ENCODE measurements at places on chromosomes 2 and 18.

DNA sequence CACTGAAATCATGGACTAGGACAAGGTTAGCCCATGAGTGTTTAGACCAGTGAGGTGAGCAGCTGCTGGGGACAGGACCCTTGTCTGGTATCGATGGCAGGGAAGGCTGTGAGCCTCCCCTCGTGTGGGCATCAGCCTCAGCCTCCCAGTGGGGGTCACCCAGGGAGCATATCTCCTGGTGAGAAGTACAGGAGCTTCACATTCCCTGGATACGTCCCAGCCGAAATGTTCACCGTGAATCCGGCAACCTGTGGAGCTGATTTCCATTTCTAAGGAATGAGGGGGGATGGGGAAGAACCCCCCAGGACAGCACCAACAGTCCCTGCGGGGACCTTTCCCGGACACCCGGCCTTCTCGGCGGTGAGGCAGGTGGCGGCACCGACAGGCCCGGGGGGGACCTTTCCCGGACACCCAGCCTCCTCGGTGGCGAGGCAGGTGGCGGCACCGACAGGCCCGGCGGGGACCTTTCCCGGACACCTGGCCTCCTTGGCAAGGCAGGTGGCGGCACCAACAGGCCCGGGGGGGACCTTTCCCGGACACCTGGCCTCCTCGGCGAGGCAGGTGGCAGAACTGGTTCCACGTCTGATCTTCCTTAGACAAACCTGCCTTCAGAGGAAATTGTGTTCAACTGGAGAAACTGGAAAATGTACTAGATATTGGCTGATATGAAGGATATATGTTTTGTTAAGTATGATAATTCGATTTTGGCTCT is 21.2 kb downstream of the RTP5 start:
- DNase-seq = no peak

DNA sequence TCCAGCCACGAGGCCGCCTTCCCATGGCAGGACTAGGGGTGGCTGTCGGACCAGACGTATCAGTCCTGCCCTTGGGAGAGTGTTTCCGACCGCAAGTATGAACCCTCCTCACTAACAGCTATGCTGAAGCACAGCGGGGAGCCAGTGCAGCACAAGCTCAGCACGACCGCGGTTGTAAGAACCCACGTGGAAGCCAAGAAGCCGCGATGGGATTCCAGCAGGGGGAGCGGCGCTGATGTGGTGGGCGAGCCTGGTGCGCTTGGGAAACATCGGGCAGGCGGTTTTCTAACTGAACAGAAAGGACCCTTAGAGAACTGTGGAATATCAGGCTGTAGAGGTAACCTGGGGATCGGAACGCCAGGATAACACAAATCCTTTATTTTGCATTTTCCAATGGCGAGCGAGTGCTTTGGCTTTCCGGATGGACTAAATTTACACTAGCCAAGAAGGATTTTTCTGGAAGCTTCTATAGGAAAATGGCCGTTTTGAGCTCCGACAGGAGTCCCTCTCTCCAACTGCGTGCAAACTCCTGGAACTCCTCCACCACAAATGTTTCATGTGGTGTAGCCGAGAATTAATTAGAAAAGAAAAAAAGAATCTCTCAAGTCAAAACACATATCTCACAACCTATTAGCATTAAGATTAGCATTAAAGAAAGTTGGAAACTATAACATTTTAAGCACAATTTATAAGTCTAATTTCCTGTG is 132.0 kb upstream of the MYCN start:
- DNase-seq = no peak

GRCh38 chr18:77013811-77014521 is 118.6 kb downstream of the MBP start:
- no peak for DNase-seq

- no peak for DNase-seq
Measured at GRCh38 chr2:230666446-230666845, 46.2 kb upstream of the CAB39 start.

All from NT2/D1 (cell line).